ENCODE measurements at places on chromosomes 13 and 19.

GRCh38 chr13:95644601-95645052 lies at the start of gene DZIP1:
Gene DZIP1, minus strand, starts transcription at chr13:95644706. Its CDS starts 2,677 bp downstream, at chr13:95642029.
- DNase-seq, result peak; percentile 22

- DNase-seq, result peak; percentile 78
Measured at GRCh38 chr19:15452111-15453047, 2.6 kb upstream of the WIZ start.

DNA sequence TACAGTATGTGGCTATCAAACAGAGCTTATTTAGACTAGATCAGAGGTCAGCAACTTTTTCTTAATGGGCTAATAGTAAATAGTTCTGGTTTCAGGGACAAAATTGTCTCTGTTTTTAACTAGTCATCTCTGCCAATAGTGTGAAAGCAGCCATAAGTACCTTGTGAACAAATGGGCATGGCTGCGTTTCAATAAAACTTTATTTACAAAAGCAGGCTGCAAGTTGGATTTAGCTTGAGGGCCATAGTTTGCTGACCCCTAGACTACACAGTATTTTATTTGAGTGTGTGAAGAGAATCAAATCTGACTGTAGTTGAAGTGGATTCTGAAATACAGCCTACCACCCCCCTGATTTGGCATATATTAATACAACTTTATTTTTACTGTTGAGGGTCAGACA lies 75.6 kb downstream of the SCEL start:
- no peak for DNase-seq

GRCh38 chr19:14354445-14354844 lies 26.8 kb upstream of the ADGRE5 start:
- no peak for DNase-seq

DNA sequence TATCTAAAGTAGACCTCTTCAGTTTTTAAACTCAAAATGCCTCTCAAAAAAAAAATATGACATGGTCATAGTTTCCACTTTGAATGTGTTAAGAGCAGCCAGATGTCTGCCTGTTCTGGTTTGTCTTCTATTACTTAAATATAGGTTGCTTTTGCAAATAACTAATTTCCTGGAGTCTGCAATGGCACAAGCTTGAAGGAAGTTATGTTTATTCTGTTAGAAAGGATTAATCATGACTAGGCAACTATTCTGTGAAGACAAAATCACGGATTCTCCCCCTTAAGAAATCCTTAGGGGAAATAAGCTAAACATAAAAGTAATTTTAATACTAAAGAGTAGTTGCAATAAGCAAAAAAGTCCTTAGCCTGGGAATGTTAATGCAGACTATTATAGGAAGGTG lies 26.3 kb downstream of the SKA3 start:
- DNase-seq, result no peak

DNA sequence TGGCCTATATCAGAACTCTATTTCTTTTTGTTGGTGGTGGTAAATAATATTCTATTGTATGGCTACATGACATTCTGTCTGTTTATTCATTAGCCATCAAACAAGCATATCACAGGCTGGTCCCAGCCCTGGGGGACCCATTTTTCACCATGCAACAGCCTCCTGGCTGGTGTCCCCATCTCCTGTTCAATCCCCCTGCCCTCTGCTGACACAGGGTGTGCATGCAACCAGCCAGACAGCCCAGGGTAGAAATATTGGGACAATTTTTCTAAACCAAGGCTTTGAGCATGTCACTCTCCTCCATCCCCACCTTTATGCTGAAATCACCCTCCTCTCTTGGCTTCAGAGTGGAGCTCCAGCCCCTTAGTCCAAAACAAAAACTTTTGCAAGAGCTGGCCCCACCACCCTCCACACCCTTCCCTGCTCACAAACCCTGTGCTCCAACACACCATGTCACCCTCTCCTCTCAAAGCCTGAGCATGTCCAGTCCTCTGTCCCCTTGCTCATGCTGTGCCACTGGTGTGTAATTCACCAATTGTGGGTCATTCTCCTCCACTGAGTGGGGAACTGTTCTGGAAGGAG lies 153.0 kb upstream of the UQCRFS1 start:
- no peak for DNase-seq
